ENCODE measurements at places on chromosomes 11 and 22.
A peak's percentile ranks its signal among the peaks of the same experiment; 100 is the strongest.

DNA sequence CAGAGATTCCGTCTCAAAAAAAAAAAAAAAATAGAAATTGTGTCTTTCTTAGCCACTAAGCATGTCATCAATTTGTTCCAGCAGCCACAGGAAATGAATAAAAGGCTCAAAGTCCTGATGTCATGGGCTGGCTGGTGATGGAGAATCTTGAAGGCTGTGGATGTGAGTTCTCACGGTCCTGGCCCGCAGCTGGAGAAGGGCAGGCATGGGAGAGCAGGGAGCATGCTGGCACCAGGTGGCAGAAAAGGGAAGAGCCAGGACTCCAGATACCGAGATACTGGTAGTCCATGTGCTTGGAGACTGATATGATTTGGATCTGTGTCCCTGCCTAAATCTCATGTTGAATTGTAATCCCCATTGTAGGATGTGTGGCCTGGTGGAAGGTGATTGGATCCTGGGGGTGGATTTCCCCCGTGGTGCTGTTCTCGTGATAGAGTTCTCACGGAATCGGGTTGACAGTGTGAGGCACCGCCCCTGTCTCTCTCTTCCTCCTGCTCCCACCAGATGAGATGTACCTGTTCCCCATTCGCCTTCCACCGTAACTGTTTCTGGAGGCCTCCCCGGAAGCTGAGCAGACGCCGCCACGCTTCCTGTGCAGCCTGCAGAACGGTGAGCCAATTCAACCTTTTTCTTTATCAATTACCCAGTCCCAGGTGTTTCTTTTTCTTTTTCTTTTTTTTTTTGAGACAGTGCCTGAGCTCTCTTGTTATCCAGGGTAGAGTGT lies 18.1 kb downstream of the MRGPRD start:
- no peak for DNase-seq

DNA sequence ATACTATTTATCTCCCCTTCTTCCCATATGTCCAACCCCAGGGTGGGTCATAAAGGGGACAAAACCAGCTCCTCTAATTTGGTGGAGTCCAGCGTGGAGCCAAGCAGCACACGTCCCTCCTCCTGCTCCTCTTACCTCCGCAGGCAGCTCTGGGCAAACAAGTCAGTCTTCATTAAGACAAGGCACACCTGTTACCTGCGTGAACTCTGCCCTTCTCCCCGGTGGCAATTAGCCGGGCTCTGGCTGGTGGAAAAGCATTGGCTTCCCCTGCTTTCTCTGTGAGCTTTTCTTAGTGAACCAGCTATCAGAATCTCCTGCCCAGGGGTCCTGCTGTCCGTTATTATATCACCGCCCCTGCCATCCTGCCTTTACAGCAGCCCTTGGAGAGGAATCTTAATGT lies 418.7 kb upstream of the CADM1 start:
- no peak for DNase-seq

GRCh38 chr11:11265994-11266606 lies 87.0 kb downstream of the CSNK2A3 start:
- DNase-seq = peak; percentile 62

DNA sequence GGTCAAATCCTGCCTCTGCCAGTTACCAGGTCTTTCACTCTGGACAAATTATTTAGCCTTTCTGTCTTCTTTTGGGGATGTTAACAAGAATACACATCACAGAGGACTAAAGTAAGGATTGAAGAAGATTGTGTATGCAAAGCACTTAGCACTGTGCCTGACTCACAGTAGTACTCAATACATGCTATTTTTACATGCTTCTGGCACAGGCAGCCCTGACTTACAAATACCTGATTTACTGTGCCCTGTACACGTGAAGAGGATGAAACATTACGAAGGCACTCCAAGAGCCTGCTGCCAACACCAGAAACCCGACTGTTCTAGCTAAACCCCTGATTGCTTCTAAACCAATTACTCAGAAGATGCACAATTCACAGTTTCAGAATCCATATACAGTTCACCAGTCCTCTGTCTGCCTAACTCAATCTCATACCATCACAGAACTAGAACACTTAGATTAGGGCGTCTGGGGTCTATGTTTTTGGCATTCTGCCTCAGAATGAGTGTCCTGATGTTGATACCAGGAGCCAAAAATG lies 300.9 kb upstream of the DDI1 start:
- no peak for DNase-seq

DNA sequence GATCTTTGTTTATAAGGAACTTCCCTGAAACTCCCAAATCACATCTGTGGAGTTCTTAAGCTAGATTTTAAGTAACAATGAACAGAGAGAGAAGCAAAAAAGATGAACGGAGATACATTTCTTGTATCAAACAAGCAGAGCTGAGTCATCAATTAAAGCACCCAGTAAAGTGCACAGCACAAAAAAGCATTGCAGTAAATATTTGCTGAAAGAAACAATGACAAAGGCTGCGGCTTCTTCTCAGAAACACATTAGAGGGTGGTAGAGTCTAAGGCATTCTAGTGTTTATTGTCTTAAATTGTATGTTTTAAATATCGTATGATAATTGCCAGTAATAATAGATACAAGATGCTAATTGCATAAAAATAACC lies 941.6 kb upstream of the CHORDC1 start:
- no peak for DNase-seq

All from heart right ventricle (tissue), 16 donors.